ENCODE measurements at places on chromosomes 4 and X.

DNA sequence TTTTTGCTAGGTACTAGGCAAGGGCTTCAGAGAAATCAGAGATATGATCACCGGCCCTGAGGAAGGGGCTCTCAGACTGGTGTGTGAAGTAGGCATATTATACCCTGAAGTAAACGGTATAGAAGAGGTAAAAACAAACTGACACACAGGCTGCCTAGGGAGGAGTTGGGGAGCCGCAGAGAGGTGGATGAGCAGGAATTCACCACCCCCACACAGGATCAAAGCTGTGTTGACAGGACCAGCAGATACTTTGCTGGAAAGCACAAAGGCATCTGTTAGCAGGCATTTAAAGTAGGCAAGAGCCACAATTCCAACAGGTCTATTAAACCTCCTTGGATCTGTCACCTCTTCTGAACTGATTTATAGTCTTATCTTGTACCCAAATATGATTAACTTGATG is 71.8 kb upstream of the GPR34 start:
- no peak for DNase-seq

DNA sequence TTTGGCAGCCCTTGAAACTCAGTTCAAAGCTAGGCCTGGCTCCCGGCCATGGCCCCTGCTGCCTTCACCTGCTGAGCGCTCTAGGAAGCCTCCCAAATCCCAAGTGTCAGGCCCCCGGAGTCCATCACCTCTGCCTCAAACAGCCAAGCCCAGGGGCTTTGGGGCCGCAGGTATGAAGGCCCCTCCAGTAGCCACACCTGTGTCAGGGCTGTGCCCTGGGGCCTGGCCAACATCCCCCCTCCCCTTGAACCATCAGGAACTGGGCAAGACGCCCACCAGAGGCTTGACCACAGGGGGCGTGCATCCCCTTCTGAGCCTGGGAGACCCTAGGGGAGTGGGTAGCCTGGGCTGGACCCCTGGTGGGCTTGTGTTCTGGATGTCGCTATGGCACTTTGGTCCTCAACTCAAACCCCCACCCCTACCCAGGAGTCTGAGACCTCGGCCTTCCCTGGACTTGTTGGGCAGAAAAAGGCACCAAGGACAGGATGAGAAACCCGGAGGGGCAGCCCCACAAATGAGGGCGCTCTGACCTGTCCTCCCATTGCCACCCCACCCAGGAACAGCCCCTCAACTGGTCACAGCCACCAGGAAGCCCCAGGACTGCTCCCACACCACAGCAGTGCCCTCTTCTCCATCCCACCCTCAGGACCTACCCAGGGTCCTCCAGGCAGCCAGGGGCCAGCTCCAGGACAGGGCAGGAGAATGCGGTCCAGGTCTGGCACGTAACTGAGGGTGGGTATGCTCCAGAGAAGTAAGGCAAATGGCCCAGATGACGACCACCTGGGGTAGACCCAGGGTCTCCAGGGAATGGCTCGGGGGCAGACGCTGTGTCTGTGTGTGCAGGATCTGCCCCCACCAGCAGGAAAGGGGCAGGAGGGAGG is 4.2 kb upstream of the SLBP start:
- DNase-seq = no peak

DNA sequence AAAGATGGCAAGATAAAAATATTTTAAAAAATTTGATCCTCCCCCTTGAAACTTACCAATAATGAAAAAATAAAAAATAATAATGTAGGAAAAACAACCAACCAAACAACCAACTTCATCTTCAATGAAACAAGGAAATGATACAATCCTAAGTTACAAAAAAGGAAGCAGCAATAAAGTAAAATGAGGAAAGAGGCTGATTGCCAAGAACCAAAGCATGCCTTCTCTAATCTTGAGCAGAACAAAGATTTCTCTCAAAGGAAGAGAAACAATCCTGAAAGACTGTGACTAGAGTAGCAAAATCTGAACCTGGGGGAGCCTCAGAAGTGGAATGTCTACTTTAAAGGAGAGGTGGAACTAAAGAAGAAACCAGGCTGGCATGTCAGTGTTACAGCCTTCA is 10.9 kb upstream of the WDFY3 start:
- DNase-seq = no peak

DNA sequence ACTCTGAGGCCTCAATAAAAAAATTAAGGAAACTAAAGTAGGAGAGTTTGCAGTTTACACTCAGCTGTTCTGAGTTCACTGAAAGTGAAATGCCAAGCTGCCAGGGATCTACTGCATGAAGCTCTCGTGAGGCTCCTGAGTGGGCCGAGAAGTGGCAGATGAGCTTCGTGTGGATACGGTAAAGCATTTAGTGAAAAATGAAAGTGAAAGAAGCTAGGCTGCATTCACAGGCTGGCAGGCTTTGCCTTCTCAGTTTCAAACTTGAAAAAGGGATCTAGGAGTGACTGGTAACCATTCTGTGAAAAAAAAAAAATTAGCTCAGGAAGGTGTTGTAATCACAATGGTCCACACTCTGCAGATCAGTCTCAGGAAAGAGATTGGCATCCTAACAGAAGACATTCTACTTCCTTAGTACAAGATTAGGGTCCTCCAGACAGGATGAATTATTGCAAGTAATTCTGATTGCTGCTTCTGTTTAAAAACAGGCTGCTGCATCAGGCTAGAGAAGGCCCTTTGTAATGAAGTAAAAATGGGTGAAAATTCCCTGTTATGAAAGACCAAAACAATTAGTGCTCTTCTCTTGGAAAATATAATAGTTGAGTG is 679.9 kb downstream of the RPA4 start:
- peak; percentile 1 for DNase-seq

DNA sequence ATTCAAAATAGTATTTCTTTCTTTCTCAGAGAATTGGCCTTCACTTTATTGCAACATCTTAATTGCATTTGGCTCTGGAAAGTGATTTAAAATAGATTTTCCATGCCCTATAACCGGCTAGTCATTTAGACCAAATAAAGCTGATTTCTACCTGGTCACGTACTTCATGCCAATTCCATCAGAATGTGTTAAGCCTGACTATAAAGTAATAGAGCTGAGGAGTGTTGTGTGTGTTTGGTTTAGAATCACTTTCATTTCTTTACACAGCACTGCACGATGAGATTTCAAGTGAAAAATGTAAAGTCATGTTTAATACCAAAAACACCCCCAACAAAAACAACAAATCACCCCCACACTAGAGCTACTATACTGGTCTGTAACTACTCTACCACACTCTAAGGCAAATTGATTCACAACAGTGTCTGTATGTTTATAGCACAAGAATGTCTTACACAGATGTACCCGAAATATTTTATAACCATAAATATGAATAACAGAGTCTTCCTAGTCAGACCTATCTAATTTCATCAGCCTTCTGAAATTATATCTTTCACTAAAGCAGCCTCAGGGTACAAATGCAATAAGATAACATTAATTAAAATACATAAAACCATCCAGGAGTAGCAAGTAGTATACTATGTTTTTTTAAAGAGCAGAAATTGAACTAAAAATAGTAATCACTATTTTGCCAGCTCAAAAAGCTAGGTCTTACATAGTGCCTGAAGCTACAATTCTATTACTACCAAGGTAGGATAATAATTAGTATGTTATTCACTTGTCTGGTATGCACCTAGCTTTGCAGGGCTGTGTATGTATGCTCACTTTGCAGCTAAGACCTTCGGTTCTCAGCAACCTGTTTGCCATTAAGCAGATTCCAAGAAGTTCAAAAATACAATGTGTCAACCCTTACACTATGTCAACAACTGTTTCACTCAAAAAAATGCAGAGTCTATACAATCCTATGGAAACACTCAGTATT is 28.4 kb downstream of the APBB2 start:
- DNase-seq = no peak

GRCh38 chr4:150005537-150005936 is 72.7 kb upstream of the DCLK2 start:
- no peak for DNase-seq

DNA sequence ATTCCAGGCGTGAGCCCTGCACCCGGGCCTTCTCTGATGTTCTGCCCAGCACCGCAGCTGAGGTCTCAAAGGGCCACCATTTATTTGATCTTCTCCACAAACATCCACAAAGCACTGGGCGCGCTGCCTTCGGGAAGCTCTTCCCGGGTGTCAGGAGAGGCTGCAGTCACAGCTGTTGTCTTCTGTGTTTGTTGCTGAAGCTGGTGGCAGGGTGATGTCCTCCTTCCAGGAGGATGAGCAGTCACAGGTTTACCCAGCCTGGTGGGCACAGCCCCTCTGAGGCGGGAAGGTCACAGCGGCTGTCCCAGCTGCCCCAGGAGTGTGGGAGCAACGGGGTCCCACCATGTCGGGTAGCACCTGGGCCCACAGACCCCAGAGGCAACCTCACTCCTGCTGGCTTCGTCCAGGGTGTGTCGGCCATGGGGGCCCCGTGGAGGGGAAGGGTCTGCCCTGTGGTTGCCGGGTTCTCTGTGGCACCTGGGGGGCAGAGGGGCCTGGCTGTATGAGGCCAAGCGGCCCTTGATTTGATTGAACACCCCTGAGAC is 27.6 kb downstream of the FGFRL1 start:
- no peak for DNase-seq

Measured in stimulated activated naive CD4-positive, alpha-beta T cell treated with Interleukin-2 at 50 U/mL for 16 hours (primary cell).